CD8-positive, alpha-beta memory T cell (primary cell): ENCODE measurements at places on chromosomes 3 and 15.

GRCh38 chr3:53081318-53081717, 35.4 kb upstream of the SFMBT1 start:
- DNase-seq = no peak

GRCh38 chr3:138426211-138426610, 8.2 kb upstream of the ESYT3 start:
- DNase-seq = no peak

GRCh38 chr15:70794596-70795310, 31.4 kb upstream of the UACA start:
- no peak for DNase-seq

- DNase-seq = no peak
Observed at GRCh38 chr3:22296601-22297000, 545.6 kb upstream of the ZNF385D start.

DNA sequence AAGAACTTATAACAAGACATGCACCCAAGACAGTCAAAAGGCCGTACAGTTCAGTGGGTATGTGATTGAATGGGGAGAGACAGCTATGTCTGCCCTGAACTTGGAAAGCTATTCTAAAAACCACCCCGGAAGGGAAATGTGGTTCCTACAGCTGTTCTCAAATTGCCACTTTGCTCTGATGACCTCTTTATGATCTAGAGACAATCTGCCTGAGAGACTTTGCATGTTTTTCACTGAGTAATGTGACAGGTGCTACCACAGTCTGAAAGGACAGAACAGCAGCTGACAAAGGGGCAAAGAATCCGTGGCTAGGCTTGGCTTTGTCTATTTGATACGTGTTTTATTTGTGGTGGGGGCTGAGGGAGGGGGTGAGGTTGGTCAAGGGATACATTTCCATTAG, 148.3 kb upstream of the NPHP3 start:
- no peak for DNase-seq

DNA sequence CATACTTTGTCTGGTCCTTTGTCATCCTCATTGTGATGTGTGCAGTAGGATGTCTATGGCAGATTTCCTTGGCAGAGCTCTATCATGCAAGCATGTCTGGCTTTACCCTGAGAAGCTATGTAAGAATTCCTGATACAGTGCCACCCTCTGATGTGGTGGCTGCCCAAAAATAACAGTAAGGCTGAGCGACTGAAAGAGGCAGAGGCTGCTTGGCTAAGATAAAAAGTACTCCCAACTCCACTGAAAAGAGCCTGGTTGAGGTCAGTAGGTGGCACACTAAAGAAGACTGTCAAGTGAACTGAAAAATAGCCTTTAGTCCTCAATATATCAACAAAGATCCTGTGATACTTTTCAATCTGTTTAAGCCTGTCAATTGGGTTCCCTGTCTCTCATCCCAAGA, 31.7 kb downstream of the BTLA start:
- DNase-seq = no peak

DNA sequence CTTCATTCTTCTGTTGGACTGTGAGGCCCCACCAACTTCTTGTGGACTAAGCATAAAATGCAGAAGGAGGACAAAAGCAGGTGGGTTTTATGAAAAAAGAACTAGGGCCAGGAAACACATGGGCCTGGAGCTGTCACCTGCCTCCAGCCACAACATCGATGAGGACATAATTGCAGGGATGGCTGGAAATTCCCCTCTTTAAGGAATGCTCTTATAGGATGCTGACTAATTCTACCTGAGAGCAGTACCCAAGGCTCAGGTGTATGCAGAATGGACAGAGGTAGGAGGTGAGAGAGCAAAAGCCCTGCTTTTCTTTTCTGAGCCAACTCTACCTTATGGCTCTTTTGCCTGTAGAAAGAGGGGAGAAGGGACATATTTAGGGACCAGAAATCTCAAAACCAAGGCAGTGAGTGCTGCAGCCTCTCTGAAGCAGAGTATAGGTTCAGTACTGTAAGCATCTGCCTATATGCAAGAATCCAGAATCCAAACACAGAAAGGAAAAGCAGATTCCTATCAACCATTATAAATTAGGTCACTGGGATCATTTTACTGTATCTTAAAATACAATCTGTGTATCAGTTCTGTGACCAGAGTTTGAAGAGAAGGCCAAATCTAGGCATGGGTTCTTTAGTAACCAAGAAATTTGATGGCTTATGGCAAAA, 205.3 kb upstream of the WNT5A start:
- no peak for DNase-seq

DNA sequence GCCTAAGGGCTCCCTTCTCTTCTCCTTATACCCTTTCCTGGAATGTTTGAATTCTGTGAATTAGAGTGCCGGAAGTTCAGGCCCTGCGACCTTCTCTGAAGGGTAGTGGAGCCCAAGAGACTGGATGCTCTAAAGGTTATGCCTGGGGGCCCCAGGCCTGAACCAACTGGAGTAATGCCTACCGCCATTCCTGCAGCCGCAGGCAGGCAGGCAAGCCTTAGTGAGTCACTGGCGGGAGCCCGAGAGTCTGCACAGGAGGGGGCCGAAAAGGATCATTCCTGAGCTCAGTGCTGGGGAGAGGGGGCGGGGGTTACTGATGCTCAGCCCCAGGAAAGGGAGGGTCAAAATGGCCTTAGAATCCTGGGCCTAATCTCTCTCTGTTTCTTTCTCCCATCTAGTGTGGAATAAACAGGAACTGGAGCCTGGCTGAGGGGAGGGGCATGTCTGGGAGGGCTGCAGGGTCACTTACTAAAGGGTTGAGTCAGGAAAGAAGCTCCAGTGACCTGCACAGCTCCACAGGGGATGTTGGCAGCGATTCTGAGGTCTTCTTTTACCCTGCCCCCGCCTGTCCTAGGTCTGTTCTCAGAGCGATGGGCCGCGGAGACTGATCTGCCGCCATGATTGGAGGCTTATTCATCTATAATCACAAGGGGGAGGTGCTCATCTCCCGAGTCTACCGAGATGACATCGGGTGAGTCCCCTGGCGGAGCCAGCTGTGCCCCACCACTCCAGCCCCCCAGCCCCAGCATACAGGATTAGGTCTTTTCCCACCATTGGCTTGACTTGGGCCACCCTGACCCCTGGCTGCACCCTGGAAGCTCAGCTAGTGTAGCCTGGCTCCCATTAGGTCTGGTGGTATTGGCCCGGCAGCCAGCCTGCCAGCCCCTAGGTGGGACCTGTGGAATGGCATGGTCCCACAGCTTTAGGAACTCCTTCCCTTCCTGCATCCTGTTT, 2.0 kb downstream of the AP2M1 start:
- DNase-seq = no peak

- DNase-seq = no peak
Observed at GRCh38 chr15:32884146-32884545, 166.3 kb downstream of the GREM1 start.

DNA sequence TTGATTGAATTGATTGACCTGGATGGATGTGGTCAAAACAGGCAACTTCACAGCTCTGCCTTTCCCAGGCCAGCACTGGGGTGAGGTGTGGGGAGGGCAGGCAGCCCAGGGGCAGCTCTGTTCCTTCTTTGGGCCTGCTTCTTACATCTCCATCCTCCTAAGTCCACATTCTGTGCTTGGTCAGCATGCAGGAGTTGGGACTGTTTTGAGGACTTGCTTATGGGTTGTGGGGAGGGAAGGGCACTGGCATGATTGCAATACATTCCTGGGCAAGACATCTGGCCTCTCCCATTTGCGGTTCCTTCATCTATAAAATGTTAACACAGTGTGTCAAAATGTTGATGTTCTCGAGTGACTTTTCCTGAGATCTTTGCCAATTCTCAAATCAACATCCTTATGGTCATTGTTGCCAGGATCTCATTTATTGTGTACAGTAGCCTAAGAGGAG, 84.1 kb downstream of the ST6GAL1 start:
- DNase-seq = no peak

- DNase-seq = no peak
Observed at GRCh38 chr3:143119974-143120715, 574 bp downstream of the CHST2 start.

DNA sequence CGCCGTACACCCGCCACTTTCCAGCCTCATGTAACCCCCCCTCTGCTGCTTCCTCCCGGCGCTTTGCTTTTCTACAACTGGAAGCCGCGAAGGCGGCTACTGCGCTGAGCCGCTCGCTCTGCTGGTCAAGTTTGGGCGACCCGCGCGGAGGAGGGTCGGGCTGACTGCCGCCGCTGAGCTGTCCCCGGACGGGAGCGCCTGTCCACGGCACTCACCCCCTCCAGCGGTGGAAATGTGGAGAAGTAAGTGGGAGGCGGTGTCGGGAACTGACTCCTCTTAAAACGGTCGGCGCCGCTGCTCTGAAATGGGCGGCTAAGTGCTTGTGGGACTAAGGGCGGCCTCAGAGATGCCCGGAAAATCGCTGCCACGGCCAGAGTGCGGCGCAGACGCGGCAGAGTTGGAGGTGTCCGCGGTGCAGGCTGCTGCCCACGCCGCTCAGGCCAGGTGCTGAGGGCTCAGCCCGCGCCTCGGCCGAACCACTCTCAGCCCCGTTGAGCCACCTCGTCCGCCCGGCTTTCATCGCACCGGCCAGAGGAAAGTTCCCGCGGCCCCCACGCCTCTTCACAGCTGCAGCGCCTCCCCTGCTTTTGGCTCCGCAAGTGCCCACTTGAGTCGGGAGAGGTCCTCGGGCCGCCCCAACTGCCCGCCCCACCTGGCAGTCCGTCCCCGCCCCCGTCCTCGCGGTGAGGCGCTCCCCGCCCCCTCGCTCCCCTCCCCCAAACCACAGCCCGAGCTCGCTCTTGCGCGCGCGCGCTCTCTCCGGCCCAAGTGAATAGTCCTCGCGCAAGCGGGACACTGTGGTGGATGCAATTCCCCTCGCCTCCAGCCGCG, at the start of gene EPHA6:
TSS of gene EPHA6 (plus strand) at position 775 of the 831 bp plus-strand sequence.
- DNase-seq = no peak

- DNase-seq = no peak
Observed at GRCh38 chr3:24351779-24352469, 142.7 kb downstream of the THRB start.

GRCh38 chr3:170383567-170383966, 26.1 kb downstream of the SKIL start:
- DNase-seq = no peak

DNA sequence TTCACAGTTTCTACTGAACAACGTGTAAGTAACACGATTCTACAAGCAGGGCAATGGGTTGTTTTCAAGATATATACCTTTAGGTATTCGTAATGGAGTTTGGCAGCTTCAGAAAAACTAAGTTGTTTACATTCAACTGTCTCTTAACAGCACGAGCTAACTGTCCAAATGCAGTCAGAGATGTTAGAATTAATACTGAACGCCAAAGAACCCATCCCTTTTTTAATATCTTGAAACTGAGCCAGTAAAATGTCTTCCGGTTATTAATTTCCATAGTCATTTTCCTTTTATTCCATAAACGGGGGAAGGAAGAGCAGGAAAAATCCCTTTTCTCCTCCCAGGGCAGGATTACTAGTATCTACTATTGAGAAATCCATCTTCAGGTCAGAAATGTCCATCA, 129.0 kb upstream of the THBS1 start:
- no peak for DNase-seq

- no peak for DNase-seq
Observed at GRCh38 chr3:129793319-129793718, 100.2 kb downstream of the TMCC1 start.

DNA sequence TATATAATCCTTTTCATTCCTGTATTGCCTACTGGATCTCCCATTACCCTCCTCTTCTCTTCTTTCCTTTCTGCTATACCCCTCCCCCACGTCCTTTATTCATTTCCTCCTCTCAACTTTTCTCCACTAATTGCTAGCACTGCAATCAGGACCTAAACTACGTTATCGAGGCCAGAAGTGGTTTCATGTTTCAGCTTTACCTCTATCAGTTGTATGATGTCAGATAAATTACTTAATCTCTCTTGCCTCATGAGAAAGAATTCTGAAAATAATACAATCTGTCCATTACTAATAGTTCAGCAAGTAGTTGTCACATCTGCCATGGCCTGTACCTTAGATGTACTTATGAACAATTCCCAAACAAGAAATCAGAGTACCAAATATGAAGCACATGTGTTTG, 10.6 kb downstream of the POPDC2 start:
- DNase-seq = no peak

- DNase-seq = no peak
Observed at GRCh38 chr3:45701172-45701867, 12.1 kb downstream of the SACM1L start.

DNA sequence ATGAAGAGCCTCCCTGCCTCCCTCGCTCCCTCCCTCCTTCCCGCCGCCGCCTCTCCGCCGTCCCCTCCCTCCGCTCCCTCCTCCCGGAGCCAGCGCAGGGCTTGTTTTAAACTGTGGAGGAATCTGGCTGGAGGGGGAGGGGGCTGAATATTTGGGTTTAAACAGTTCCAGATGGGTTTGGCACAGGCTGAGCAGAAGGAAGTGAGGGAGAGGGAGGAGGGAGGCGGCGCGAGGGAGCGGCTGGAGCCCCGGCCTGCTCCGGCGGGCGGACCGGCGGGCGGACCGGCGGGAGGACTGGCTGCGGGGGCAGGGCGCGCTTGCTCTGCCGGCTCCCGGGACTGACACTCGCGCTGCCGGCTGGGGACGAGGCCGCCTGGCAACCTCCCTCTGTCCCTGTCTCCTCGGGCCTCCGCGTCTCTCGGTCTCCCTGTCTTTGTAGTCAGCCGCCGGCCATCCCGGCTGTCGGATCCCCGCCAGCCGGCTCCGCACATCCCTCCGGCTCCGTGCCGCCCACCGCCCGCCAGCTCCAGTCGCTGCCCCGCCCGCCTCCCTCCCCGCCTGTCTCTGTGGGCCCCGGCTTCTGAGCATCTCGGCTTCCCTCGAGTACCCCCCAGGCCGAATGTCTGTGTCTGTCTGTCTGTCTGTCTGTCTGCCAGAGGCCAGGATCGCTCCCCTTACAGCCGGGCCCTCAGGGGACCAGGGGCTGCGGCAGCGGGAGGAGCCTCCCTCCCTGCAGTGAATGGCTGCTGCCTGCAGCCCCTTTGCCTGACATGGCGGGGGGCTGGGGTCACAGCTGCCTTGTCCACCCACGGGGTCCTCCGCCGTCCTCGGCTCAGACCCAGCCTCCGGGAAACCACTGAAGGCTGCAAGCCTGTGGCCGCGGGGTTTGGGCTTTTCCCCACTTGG, 7.6 kb downstream of the EPHB3 start:
- DNase-seq = no peak

DNA sequence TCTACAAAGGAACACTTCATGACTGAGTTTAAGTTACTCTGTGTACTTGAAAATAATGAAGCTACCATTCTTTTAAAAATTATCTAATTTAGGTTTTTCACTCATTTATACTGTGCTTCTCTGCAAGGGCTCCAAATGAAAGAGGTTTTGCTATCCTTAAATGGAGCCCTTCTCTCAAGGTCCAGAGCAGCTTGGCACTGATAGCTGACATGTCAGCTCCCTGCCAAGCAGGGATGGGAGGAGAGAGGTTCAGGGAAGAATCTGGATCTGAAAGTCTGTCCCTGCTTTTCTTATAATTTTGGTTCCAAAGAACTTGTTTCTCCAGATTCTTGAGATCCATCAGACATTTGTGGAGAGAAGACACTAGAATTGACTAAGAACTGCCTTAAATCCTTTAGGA, 39.1 kb downstream of the MRPS11 start:
- DNase-seq = no peak

- DNase-seq = no peak
Observed at GRCh38 chr3:14649466-14649865, 2.1 kb upstream of the CCDC174 start.

GRCh38 chr3:59056706-59057105, 6.9 kb upstream of the CFAP20DC start:
- DNase-seq = no peak
